Panc1 (cell line): ENCODE measurements at places on chromosomes 3 and 15. TPM values are rescaled to one million over a fixed set of nuclear protein-coding genes. Genes with fewer than 3 reads are reported as not detected.

GRCh38 chr3:135784557-135784956 is 181.0 kb upstream of the PPP2R3A start:
- no peak overlapping the region for H3K4me3 ChIP-seq
- H3K27me3 ChIP-seq: no peaks in the 10 kb centered on the region
- no peaks in the 10 kb centered on the region for H3K36me3 ChIP-seq

DNA sequence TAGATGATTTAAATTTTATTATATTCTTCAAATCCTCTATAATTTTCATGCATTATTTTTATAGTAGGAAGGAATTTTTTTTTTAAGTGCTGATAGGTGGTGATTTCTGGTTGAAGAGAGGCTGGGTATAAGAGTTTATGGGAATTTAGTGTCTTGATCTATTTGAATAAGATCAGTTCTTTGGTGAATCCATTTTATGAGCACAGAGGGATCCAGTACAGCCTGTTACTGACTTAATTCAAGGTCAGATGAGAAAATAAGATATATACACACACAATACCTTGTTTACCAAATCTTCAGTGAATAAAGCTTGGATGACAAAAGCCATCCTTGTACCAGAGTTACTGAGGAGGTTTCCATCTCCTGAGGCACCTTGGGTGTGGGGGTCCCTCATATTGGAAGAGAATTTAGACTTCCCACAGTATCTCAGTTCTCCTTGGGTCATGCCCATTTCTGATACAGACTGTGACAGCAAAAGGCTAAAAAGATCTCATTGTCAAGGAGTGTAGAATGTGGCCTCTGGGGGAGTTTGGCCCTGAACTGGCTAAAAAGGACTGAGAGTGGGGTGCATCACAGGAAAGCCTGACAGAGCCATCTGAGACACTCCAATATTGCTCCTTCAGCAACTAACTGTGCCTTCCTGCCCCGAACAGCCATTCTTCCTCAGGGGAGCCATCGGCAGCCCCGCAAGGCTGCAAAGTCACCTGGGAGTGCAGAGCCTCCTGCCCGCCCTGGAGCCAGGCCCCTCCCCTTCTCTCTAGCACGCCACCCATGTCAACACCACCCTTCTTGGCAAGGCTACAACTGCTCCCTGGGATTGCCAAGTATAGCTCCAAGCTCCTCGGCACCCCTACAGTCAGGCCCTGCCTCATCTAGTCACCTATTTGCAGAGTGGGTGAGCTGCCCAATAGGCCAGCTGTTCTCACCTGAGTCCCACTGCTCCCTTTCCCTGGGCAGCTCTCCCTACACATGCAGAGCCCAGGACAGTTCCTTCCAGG is 43.1 kb upstream of the HACD2 start:
- DNase-seq: no peak
- no peaks in the 10 kb centered on the region for H3K36me3 ChIP-seq
- 0 out of 2 replicates have a peak, but pooled peaks cover 5% of the 10 kb centered on the region for H3K4me1 ChIP-seq
- H3K27ac ChIP-seq: no peak overlapping the region
- no peak overlapping the region for H3K4me3 ChIP-seq

- H3K27ac ChIP-seq: no peak overlapping the region
- no peak for DNase-seq
- H3K27me3 ChIP-seq: no peaks in the 10 kb centered on the region
- no peaks in the 10 kb centered on the region for H3K4me1 ChIP-seq
- H3K36me3 ChIP-seq: no peaks in the 10 kb centered on the region
These were observed 261.3 kb upstream of the NECTIN3 start for GRCh38 chr3:110810356-110810755.

Gene CKMT1B
- 2.4 TPM for total RNA-seq

- DNase-seq: no peak
- no peak overlapping the region; the same call in 1 of the 2 replicates for H3K27ac ChIP-seq
- peaks cover 16% of the 10 kb centered on the region for H3K4me1 ChIP-seq
- H3K27me3 ChIP-seq: no peaks in the 10 kb centered on the region
These were observed 29.0 kb downstream of the CMSS1 start for GRCh38 chr3:99846477-99847160.

- H3K27me3 ChIP-seq: no peaks in the 10 kb centered on the region; the same call in 1 of the 2 replicates
- DNase-seq: no peak
- H3K4me1 ChIP-seq: no peaks in the 10 kb centered on the region
- H3K36me3 ChIP-seq: no peaks in the 10 kb centered on the region; the same call in 1 of the 2 replicates
- H3K4me3 ChIP-seq: no peak overlapping the region
These were observed 55.8 kb downstream of the GUCA1C start for GRCh38 chr3:108897883-108898282.
